HS-5 (cell line): ENCODE measurements at places on chromosomes 4 and X.
A peak's percentile ranks its signal among the peaks of the same experiment; 100 is the strongest.

- DNase-seq, result peak; percentile 28
These were observed 207.8 kb downstream of the ANTXR2 start for GRCh38 chr4:79865201-79865597.

DNA sequence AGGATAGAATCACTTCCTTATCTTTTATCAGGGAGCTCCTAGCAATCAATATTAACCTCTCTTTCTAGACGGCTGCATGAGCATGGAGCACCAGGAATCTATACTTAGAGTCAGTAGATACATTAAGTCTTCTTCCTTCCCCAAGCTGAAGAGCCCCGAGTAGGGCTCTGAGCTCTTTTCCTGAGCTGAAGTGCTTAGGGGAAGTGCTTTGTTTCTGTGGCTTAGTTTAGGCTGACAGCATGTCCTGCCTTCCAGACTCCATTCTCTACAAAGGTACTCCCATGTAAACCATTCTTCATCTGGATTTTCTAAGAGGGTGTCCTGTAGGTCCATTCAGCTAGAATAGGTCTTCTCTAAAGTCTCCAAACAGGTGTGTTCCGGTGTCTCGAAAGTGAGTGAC, 127.5 kb upstream of the AFF2 start:
- no peak for DNase-seq

DNA sequence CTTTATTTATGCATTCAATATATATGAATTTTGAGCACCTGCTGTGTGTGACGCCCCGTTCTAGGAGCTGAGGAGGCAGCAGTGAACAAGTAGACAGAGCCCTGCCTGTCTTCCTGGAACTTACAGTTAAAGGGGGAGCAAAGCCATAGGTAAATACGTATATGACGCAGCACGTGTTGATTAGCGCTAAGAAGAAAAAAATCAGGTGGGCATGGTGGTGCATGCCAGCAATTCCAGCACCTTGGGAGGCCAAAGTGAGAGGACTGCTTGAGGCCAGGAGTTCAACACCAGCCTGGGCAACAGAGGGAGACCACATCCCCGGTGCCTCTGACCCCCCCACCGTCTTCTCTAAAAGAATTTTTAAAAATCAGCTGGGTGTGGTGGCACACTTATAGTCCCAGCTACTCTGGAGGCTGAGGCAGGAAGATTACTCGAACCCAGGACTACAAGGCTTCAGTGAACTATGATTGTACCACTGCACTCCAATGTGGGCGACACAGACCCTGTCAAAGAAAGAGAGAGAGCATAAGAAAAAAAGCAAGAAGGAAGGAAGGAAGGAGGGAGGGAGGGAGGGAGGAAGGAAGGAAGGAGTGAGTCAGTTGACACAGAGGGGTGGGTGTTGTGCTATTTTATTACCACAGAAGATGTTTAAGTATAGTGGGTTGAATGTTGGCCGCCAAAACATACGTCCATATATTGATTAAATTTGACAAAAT, 5.4 kb upstream of the KIAA0232 start:
- no peak for DNase-seq

GRCh38 chr4:54032558-54033135, 31.8 kb downstream of the CHIC2 start:
- no peak for DNase-seq

DNA sequence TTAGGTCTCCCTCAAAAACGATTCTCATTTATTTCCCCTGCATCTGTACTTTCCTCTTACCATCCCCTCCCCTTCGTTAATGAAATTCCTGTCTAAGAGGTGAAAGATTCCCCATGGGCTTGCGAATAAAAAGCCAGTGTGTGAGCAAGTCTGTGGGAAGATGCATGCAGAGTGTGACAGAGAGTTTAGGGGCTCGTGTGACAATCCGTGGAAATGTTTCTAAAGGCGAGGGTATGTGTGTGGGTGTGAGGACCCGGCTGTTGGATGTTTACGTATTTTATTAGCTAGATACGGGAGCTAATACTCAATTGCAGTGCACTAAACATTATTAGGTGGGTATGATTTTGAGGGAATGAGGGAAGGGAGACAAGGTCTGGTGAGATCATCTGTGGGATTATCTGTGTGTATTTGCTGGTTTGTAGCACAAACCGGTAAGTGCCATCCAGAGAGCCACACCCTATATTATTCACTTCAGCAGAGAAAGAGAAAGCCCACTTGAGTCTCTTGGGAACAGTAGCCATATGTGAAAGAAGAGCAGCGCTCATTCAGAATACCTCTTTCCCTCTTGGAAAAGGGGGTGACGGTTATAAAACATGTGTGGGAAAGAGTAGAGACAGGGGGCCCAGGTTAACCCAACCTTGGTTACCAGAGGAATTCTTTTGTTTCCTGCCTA, 893 bp upstream of the HOPX start:
- no peak for DNase-seq

- no peak for DNase-seq
These were observed 197.2 kb downstream of the GPM6A start for GRCh38 chr4:175614890-175615289.

DNA sequence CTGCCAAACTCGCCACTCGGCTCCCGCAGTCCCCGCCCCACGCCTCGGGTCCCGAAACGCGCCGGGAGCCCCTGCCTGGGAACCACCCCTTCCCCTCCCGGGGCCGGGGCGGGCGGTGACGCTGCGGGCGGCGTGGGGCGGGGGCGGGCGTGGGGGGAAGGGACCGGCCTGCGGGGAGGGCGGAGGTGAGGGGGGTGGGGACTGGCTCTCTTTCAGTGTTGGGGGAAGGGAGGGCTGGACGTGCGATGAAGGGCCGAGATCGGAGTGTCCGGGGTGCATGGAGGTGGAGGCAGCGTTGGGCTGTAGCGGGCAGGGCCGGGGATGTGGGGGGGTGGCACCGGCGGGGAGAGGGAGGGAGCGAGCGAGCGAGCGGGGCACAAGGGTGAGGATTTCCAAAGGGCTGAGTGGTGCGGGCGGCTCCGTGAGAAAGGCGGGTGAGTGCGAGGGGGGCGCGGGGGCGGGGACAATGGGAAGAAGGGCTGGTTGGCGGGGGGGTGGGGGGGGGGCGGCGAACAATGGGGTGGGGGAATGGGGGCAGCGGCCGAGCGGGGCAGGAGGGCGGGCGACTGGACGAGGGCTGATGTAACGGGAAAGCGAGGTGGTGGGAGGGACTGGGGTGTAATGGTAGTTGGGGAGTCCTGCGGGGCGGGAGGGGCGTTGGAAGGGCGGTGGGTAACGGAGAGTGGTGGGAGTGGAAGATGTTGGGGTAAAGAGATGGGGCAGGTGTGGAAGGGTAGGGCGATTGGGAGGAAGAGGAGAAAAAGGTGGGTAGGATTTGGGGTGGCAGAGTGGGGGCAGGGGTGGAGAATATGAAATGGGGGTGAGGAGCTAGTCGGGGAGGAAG, 578 bp downstream of the DCUN1D4 start:
- DNase-seq, result no peak

GRCh38 chr4:10164877-10165283, 48.3 kb upstream of the WDR1 start:
- no peak for DNase-seq
